ENCODE measurements at places on chromosomes 6 and 20.

DNA sequence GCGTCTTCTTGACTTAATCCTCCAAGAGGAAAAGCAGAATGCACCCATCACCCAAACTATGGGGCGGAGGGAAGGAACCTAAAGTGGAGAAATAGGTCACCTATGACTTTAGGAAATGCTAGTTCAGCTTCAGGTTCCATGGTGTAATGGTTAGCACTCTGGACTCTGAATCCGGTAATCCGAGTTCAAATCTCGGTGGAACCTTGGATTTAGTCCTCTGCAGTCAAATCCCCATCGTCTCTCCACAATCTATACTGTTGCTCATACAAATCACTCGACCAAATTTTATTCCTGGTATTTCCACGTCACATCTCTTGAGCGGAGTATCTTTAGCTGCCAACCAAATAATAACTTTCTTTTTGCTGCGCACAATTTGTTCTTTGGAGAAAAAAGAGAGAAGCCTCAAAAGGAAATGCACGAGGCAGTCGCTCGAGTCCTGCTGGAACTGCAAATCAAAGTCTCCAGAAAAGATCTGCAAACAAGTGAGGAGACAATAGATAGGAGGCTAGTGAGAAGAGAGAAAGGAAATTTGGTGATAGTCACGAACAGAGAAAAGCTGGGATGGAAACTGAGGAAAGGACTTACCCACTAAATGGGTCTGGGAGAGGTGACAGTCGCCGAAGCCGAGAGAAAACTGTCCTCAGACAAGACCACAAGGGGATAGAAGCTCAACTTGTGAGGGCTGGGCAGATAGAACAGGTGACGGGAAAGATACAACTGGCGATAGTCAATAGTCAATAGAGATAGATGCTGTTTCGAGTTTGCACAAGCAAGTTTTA is 16.6 kb downstream of the POM121L2 start:
- no peak for DNase-seq

DNA sequence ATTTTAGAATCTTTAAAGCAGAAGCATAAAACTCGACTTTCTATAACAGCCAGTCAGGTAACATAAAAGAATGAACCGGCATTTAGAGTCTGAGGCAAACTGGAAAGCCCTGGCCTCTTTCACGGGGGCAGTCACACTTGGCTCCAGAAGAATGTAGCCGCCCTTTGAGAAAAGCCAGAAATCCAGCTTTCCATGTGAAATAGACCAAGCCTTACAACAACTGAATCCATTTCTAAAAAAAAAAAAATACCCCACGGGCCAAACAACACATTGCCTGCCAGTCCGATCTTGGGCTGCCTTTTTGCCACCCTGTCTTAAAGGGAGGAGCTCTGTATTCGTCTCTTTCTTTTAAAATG is 252.9 kb upstream of the TAB2 start:
- DNase-seq = no peak

DNA sequence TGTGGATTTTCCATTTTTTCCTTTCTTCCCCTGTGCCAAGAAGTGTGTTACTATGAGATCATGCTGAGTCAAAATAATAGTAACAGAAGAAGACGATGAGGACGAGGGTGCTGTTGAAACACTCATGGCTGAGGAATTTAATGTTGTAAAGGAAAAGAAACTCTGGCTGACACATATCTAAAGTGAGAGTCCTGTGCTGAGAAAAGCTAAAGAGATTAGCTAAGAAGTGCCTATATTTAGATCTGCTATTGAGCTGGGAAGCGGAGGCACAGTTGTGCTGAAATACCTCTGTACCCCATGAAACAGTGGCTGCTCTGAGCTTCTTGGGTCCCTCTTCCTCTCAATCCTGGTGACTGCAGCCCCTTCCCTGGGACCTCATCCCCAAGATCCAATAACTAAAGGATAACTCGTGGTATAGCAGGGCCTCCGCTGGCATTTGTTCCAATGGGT is 1.1 kb upstream of the SYTL3 start:
- no peak for DNase-seq

DNA sequence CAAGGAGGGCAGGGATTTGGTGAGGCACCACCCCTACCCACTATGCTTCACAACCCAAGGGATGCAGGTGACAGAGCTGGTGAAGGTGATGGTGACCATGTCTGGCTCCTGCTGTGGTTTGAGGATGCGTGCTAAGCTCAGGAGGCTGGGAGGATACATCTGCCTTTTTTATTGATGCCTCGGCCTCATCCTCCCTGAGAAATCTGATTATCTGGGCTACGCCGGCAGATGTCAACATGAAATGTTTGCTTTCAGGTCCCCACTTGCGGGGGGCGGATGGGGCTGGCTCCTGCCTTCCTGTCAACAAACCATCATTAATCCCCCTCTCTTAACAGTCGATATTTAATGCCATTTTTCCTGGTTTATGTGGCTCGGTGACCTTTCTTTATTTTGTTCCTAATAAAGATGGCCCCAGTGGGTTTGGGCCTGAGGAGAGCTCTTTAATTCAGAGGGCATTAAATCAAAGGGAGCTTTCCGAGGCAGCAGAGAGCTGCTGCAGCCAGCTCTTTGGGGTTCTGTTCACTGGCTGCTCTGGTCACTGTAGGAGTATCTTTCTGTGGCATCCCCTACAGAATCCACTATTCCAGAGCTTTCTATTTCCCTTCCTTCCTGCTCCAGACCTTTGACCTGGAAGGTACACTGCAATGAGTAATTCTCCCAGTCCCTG is 33.5 kb upstream of the LRFN2 start:
- no peak for DNase-seq

GRCh38 chr20:62824476-62825332 is 7.9 kb downstream of the COL9A3 start:
- no peak for DNase-seq

DNA sequence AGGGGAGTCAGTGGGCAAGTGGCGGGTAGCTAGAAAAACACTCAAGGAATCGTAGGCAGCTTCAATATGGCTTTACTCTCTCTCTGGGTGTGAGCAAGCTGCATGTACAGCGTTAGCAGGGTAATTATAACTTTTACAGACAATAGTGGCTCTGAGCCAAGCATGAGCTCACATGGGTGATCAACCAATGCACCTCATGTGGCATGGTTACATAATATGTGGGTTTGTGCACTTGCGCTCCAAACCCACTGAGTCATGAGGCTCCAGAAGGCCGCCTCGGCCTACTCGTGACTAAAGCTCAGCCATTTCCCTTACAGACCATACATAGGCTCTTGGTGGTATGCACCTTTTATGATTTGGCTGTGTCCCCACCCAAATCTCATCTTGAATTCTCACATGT is 78.4 kb upstream of the FBXL4 start:
- no peak for DNase-seq

DNA sequence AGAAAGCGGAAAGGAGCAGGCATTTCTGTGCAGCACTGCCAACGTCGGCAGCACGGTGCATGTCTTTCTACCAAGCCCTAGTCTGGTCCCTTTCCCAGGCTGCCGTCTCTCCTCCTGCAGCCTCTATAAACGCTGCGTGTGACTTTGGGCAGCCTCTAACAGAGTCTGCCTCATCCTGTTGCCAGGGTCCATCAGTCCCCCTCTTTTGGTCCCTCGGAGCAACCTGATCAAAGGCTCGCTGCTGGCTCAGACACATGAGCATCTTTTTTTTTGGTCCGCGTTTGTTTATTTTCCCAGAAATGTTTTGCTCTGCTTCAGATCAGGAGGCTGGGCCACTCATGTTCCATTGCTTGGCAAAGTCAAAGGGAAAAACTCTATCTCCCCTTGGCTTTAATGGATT is 166.8 kb upstream of the CST7 start:
- DNase-seq = no peak

DNA sequence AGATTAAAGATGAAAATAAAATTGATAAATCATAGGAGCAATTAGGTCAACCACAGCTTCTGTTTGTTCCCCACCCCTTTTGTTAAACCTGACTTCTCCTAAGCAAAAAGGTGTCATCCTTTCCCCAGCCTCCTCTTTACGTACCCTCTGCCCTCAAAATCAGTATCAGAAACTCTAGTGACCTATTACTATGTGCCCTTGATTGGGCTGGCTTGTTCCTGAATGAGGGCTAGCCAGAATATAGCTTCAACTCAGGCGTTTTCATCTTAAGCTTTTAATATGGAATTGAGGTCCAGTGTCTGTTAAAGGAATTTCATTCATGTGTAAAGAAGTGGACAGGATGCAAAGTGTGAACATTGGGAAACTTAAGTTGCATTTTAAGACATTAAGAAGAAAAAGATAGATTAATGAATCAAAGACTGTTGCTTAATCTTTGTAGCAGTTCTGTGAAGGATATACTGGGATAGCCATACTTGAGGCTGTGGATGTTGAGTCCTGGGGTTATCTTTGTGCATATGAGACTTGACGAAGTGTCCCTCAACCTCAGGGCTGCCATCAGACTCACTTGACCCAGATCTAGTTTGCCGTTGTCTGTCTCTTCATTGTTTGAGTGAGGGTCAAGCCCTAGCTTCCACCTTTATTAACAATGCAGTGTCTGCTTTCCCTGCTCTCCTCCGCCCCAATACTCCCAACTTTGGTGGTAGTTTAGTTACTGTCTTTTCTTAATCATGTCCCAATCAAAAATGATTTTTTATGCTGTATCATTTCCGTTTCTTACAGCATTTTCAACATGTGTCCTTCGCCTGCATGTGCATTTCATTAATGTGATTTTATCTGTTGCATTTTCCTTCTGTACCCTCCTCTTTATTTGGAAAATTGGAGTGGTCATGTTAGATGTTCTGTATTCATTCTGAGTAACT is 1.9 kb downstream of the TBPL1 start:
- no peak for DNase-seq

Measured in muscle of arm (tissue), 14 donors.